ENCODE measurements at places on chromosomes 4 and X. TPM values are rescaled to one million over a fixed set of nuclear protein-coding genes. Genes with fewer than 3 reads are reported as not detected.
A peak's percentile ranks its signal among the peaks of the same experiment; 100 is the strongest.

DNA sequence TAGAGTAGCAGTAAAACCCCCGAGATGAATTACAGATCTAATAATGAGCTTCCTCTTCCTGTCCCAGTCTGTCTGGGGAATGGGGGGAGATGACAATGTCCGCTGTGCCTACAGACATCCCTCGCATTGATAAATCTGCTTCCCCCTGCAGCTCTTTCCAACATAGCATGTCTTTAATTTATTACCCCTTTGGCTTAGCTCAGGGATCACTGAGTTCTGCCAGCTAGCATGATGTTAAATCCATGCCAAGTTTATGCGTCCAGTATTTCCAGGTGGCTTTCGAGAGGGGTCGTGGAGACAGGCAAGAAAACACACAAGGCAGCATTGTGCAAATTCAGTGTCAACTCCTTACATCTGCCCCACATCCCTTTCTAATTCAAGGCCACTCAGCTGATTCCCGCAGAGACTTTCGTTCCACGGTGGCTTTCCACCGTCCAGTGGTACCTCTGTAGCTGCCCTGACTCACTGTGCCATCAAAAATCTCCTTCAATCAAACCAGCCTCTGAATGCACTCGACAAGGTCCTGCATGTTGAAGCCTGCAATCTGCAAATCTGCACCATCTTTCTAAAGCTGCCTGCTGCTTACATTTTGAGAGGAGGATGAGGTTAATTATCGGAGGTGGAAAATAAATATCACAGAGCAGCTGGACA lies 75.1 kb downstream of the MXRA5 start:
- H3K4me3 ChIP-seq, result peak overlapping the region; percentile 46
- H3K36me3 ChIP-seq, result no peaks in the 10 kb centered on the region
- H3K27ac ChIP-seq, result peak overlapping the region; percentile 73
- no peaks in the 10 kb centered on the region for H3K27me3 ChIP-seq

DNA sequence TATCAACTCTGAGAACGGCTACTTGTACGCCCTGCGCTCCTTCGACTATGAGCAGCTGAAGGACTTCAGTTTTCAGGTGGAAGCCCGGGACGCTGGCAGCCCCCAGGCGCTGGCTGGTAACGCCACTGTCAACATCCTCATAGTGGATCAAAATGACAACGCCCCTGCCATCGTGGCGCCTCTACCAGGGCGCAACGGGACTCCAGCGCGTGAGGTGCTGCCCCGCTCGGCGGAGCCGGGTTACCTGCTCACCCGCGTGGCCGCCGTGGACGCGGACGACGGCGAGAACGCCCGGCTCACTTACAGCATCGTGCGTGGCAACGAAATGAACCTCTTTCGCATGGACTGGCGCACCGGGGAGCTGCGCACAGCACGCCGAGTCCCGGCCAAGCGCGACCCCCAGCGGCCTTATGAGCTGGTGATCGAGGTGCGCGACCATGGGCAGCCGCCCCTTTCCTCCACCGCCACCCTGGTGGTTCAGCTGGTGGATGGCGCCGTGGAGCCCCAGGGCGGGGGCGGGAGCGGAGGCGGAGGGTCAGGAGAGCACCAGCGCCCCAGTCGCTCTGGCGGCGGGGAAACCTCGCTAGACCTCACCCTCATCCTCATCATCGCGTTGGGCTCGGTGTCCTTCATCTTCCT lies 2.7 kb downstream of the PCDH10 start:
- peaks cover 36% of the 10 kb centered on the region for H3K4me1 ChIP-seq
- H3K27me3 ChIP-seq, result no peaks in the 10 kb centered on the region
- DNase-seq, result peak; percentile 73
- peak overlapping the region; percentile 56 for H3K4me3 ChIP-seq
- no peaks in the 10 kb centered on the region for H3K36me3 ChIP-seq

DNA sequence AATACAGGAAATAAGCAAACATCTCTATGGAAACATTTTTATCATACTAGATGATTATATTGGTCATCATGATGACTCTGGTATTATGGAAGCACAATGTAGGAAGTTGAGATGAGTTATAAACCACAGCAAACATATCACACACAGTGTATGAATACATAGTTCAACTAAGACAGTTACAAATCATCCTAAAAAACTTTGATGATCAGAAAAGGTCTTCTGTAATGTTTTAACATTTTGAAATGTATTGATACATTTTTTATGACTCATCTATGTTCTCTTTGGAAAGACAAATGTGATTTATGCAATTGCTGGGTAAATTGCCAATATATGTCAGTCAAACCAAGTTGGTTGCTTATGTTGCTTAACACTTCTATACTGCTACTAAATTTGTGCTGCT lies 4.8 kb downstream of the CXCL3 start:
- H3K36me3 ChIP-seq, result no peaks in the 10 kb centered on the region
- H3K4me1 ChIP-seq, result peaks cover 14% of the 10 kb centered on the region
- no peak overlapping the region for H3K4me3 ChIP-seq
- H3K27me3 ChIP-seq, result no peaks in the 10 kb centered on the region

- no peaks in the 10 kb centered on the region for H3K27me3 ChIP-seq
- H3K4me1 ChIP-seq, result no peaks in the 10 kb centered on the region
- DNase-seq, result no peak
- H3K4me3 ChIP-seq, result no peak overlapping the region
- H3K36me3 ChIP-seq, result no peaks in the 10 kb centered on the region
These were observed 1198.7 kb downstream of the PCDH7 start for GRCh38 chr4:31918891-31919290.

- no peak overlapping the region for H3K4me3 ChIP-seq
- H3K27ac ChIP-seq, result no peak overlapping the region
- no peaks in the 10 kb centered on the region for H3K27me3 ChIP-seq
- no peak for DNase-seq
- peaks cover 10% of the 10 kb centered on the region for H3K4me1 ChIP-seq
These were observed 45.7 kb downstream of the WWC2 start for GRCh38 chr4:183144787-183145186.

GRCh38 chrX:138847930-138848329 lies 136.4 kb upstream of the FGF13 start:
- no peaks in the 10 kb centered on the region for H3K36me3 ChIP-seq
- H3K4me3 ChIP-seq, result no peak overlapping the region
- no peaks in the 10 kb centered on the region for H3K4me1 ChIP-seq

DNA sequence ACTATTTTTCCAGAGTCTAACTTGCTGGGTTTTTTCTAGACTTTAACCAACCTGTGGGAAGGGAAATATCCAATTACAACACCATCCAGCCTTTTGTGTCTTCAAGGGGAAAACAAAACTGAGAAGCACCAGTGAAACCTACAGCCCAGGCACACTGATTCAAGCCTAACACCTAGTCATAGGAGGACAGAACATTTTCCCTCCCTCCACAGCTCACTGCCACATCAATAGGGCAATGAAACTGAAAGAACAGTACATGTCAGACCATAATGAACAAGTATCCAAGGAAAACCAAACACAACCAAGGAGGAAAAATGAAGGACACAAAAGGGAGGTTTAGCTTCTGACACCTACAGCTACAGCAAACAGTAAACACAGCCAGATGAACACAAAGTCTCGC lies 17.6 kb downstream of the MAGEA8 start:
- H3K27ac ChIP-seq, result no peak overlapping the region
- no peaks in the 10 kb centered on the region for H3K36me3 ChIP-seq

DNA sequence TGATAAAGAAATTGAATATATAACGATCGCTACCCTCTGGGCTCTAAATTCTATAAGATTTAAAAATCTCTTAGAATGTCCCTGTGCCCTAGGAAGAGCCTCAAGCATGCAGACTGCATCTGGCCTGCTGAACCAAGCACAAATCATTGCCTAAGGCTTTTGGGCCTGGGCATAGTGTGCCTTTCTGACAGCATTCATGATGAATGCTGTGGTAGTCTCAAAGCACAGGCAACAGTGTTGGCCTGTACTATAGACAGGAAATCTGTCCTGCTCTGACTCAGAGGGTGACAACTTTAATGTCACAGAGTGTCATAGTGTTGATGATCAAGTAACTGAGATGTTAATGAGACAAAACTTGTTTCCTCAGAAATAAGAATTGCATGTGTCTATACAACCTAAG lies 717.3 kb downstream of the STIM2 start:
- no peaks in the 10 kb centered on the region for H3K36me3 ChIP-seq
- no peaks in the 10 kb centered on the region for H3K27me3 ChIP-seq
- H3K27ac ChIP-seq, result no peak overlapping the region

GRCh38 chrX:49079489-49080428 lies at the start of gene WDR45:
TSS of gene WDR45 (minus strand) at chrX:49079887. CDS start at chrX:49078095, 1,792 bp downstream.
- peaks cover 2% of the 10 kb centered on the region for H3K4me1 ChIP-seq
- H3K27me3 ChIP-seq, result no peaks in the 10 kb centered on the region
- peak within 1 kb of the TSS; percentile 54 for H3K27ac ChIP-seq

- no peaks in the 10 kb centered on the region for H3K27me3 ChIP-seq
- no peaks in the 10 kb centered on the region for H3K36me3 ChIP-seq
- H3K27ac ChIP-seq, result peak overlapping the region; percentile 30
These were observed 131.6 kb upstream of the EMCN start for GRCh38 chr4:100649417-100649816.

Gene AR
- polyA plus RNA-seq, result 8.3 TPM

Gene DDX53
- not detected for polyA plus RNA-seq

Gene USP51
- 0.86 TPM for polyA plus RNA-seq

Gene ANTXR2
- polyA plus RNA-seq, result 6.6 TPM

Gene SEPSECS
- 2.8 TPM for polyA plus RNA-seq
